Stimulated activated CD8-positive, alpha-beta memory T cell treated with anti-CD3 and anti-CD28 coated beads, Interleukin-4, amount 100 ng/mL, for 48 hours (primary cell): ENCODE measurements at places on chromosomes 1 and 21.

DNA sequence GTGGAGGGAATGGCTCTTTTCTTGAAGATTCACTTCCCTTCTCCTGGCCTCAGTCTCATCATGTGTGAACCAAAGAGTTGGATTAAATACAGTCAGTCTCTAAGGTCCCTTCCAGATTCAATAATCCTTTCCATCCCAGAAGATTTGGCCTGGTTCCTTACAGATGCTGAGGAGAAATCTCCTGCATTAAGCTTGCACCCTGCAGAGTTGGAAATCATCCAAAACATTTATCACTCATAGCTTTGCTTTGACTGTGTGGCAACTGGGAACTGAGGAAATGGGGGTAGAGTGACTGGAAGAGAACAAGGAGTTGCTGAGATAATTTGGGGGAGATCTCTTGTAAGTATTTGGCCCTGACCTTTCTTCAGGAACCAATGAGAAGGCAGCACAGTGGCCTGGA is 220.5 kb upstream of the SGIP1 start:
- no peak for DNase-seq

DNA sequence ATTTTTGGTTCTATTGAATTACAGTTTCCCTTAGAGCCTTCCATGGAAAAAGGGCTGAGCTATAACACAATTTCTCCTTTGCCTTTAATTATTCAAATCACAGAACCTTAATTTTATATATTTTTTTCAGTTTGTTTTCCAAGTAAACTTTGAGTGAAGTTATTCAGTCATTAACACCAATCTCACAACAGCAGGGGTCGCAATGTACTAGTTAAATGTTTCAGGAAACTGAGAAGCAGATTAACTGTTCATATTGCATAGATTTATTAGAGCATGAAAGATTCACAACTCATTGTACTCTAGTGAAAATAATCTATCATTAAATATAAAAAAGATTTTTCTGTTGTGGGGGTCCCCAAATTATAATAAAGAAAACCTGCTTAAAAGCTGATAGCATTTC is 64.1 kb downstream of the KIFAP3 start:
- DNase-seq: no peak

- DNase-seq: no peak
Measured at GRCh38 chr1:239717097-239717917, 330.9 kb downstream of the CHRM3 start.

DNA sequence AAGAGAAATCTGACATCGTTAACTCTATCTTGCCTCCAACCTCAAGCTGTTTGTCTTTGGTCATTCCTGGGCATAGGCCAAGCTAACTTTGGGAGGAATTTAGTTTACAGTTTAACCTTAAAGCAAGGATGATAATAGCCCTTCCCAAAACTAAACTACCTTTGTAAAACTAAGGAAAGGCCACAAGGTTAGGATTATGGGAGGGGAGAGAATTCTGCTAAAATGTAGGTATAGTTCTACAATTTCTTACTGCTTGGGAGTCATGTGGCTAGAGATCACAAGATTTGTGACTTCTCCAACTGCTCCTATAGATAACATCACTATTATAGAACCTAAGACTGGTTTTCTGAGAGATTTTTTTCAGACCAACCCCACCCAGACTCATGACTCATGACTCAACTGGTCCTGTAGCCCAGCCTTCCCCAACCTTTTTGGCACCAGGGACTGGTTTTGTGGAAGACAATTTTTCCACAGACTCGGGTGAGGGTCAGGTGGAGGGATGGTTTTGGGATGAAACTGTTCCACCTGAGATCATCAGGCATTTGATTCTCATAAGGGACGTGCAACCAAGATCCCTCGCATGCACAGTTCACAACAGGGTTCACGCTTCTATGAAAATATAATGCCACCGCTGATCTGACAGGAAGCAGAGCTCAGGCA is 70.7 kb upstream of the MUTYH start:
- DNase-seq: no peak

DNA sequence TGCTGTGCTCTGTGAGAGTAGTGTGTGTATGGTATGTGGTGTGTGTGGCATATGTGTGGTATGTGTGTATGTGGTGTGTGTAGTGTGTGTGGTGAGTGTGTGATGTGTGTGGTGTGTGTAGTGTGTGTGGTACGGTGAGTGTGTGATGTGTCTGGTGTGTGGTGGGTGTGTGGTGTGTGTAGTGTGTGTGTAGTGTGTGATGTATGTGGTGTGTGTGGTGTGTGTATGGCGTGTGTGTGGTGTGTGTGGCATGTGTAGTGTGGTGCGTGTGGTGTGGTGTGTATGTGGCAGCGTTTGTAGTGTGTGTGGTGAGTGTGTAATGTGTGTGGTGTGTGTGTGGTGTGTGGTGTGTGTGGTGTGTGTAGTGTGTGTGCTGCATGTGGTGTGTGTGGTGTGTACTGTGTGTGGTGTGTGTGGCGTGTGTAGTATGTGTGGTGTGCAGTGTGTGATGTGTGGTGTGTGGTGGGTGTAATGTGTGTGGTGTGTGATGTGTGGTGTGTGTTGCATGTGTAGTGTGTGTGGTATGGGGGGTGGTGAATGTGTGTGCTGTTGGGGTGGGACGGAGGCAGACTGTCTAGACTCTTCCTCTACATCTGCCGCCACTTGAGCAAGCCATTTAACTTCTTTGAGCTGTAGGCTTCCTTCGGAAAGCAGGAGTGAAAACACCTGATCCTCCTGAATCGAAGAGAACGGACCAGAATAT is 33.5 kb downstream of the GPA33 start:
- no peak for DNase-seq

GRCh38 chr21:34039678-34040382 is 33.5 kb upstream of the MRPS6 start:
- DNase-seq: no peak

- peak; percentile 86 for DNase-seq
Measured at GRCh38 chr1:22641906-22642636, 1.4 kb upstream of the C1QC start.

DNA sequence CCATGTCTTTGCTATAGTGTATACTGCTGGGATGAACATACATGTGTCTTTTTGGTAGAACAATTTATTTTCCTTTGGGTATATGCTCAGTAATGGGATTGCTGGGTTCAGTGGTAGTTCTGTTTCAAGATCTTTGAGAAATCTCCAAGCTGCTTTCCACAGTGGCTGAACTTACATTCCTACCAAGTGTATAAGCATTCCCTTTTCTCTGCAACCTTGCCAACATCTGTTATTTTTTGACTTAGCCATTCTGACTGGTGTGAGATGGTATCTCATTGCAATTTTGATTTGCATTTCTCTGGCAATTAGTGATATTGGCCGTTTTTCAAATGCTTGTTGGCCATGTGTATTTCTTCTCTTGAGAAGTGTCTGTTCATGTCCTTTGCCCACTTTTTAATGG is 37.5 kb upstream of the ANGPTL1 start:
- DNase-seq: no peak
